Endothelial cell of umbilical vein (primary cell): ENCODE measurements at places on chromosomes 16 and 17.

DNA sequence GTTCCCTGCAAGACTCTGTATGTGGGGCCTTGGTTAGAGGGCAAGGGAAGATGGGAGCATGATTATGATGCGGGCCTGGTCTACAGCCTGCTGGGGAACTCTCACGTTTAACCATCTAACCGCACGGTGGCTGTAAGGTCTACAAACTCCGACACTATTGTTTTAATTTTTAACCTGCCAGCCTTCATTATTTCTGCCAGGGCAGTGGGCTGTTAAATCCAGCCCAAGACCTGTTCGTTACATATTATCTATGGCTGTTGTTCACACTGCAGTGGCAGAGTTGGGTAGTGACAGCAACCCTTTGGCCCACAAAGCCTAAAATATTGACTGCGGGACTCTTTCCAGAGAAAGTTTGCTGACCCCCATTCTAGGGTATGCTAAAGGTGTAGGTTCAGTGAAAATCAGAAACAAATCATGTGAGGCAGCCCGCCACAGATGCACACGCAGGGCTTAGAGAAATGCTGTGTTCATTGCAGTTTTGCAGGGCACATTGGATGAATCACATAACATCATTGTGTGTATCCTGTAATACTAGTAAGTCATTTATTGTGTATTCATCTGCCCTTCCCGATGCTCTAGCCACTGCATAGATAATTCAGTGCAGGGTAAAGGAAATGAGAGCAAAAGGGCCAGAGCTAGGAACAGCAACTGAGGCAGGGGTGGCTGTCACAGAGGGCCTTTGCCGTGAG is 14.3 kb downstream of the SNX29 start:
- DNase-seq = no peak

GRCh38 chr16:8611886-8612600 is 9.5 kb upstream of the METTL22 start:
- no peak for DNase-seq

DNA sequence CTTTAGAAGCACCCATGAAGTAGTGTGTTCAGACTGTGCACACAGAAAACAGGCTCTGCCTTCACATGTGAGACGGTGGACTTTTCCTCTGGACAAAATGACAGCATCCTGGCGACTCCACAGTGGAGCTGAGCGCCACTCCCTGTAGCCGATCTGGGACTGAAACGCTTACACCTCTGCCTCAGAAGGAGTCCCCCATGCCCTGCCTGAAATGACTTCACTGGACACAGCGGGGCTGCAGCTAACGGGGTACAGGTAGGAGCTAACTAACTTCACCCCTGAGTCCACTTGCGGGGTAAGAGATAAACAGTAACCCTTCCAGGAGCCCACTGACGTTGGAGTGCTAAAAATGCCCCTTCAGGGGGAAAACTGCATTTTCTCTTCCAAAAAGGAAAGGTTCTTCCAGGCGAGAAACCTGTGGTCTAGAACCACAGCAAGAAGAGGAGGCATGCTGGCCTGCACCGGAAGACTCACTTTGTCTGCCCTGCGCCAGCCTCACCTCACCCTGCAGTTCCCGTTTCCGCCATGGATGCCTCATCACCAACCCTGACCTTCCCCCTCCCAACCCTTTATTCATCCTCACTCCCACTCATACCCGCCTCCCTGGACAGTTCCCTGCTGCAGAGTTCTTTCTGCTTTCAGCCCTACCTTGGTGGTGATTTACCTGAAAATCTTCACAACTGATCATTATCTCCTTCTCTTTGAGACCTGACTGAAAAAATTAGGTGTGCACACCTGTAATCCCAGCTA is 19.4 kb upstream of the ENDOV start:
- DNase-seq = no peak

GRCh38 chr16:11325404-11326083 is 19.7 kb upstream of the RMI2 start:
- no peak for DNase-seq
